ENCODE measurements at places on chromosomes 1 and 21.

GRCh38 chr1:33893147-33893830 is 29.4 kb downstream of the HMGB4 start:
- no peak for DNase-seq

DNA sequence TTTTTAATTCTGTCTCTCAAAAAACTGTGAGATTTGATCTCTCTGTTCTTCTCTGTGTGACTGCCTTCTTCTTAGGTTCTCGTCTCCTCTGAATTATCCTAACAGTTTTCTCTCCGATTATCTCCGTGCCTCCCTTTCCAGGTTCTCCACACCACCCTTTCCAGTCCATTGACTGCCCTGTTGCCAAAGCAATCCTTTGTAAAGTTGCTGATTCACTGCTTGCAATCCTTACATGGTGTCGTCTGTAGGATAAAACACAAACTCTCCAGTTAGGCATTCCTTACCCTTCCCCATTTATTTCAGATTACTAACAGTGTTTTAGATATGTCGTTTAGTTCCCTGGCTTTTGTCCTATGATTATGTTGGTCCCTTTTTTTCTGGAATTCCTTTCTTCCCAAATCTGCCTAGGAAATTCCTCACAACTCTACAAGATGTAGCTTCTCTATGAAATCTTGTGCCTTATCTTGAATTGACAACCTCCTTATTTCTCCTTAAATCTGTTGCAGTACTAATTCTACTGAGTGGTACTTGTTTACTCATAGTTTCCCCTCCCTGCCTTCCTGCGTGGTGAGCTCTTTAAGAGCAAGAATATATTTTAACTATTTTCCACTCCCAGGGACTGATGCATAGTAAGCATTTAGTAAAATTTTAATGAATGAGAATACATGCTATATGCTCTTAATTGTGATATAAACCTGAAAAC is 22.3 kb downstream of the RCOR3 start:
- DNase-seq, result no peak

DNA sequence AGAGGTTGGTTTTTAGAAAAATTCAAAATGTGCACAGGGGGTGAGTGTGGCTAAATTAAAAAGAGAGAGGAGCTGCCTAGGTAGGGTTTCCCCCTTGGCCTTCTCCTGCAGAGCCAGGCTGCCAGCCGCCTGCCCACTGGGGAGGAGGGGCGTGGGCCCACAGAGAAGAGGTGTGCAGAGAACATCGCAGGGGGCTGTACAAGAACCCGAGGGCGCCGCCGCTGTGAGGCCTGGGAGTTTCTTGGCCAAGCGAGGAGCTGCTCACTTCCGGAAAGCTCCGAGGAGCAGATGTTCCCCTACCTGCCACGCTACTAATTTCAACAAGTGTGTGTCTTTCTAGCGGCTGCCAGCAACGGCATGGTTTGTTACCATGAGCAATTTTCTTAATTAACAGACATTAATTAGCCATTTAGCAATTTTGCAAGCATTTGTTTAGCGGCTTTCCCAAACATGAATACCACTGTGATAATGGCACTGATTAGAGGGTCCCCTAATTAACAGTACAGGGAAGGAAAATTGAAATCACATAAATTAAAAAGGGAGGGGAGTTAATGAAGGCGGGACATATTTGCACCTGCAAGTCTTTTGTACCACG is 59.7 kb downstream of the MRPL37 start:
- no peak for DNase-seq

- no peak for DNase-seq
Observed at GRCh38 chr1:112317611-112318062, 78.4 kb upstream of the CTTNBP2NL start.

GRCh38 chr1:88029142-88029541 is 654.9 kb upstream of the PKN2 start:
- peak; percentile 4 for DNase-seq

DNA sequence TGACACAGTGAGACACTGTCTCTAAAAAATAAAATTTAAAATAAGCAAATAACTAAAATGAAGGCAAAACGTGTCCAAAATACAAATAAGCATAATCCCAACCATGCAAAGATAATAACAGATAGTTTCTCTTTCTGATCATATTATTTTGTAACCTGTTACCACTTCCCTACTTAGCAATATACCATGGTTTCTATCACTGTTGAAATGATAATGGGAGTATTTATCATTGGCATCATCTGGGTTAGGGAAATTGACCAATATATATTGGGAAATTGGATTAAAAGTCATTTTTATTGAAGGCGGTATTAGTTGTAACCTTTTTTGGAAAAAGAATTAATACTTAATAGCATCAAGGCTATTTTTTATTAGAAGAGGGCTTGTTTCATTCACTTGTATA is 47.0 kb downstream of the USP25 start:
- DNase-seq, result no peak

DNA sequence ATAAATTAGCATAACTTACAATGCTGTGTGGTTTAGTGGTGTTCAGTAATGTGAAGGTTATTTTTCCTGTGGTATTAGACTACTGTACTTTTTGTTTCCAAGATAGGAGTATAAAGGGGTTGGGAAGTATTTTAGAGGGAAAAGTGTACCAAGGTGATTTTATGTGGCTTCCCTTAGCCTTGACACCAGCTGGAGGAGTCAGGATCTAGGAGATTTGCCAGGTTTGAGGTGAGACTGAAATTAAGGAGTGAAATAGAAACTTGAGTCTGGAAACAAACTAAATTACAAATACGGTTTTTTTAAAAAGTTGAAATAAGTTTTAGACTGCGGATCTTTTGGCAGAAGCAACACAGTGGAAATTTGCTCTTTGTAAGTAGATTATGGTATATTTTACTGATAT is 32.3 kb downstream of the COG2 start:
- DNase-seq, result no peak

DNA sequence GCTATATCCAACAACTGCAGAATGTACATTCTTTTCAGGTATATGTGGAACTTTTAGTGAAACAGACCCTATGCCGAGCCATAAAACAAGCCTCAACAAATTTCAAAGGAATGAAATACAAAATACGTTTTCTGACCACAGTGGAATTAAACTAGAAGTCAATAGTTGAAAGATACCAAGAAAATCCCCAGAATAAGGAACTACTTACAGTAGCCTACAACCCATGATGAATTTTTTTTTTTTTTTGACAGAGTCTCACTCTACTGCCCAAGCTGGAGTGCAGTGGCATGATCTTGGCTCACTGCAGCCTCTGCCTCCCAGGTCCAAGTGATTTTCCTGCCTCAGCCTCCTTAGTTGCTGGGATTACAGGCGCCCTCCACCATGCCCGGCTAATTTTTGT is 83.4 kb downstream of the RUNX3 start:
- DNase-seq, result no peak

DNA sequence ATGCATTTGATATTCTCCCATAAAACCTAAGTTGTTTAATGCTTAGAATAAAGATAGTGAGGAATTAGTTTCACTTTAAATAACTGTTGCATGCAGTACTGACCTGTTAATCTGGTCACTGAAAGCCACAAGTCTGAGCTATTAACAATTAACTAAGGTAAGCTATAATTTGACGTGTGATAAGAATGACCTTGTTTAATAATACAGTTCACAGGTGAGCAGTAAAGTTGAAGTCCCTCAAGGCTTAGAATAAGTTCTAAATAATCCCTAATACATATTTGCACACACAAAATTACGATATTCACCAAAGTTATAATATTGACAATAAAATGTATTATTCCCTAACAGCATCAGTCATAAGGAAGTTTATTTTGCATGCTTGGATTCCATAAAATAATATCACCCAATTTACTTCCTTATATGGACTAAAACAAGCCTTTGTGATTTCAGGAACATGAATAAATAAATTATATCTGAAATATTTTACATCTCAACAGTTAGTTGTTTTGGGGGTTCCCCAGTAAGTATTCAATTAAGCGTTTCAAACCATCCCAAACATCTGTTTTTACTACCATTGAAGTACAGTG is 70.6 kb upstream of the CHRM3 start:
- no peak for DNase-seq

- DNase-seq, result peak; percentile 66
Observed at GRCh38 chr1:169484683-169485430, 887 bp downstream of the SLC19A2 start.

DNA sequence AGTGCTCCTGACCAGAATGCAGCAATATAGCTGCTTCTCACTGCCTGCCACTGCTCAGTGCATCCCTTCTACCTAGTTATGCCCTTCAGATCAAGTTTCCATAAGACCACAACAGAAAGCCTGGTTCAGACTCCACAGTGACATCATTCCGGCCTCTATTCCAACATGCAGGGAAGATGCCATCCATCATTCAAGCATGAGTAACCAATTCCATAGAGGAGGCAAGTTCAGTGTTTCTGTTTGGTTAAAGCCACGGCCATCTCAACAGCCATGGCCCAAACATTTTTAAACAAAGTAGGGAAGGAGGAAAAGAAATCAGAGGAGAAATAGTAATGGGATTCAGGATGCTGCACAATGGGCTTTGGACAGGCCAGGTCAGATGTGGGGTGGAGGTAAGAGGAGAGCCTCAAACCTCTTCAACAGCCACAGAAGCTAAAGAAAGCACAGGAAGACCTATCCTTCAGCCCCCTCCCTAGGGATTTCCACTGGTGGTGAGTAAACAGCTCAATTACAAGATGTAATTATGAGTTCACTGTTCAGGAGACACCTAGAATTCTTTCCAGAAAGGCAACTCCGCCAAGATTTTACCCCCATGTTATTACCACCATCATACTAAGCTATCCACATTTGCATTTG is 484.9 kb downstream of the SETD4 start:
- no peak for DNase-seq

GRCh38 chr1:154745286-154745731 is 124.8 kb downstream of the KCNN3 start:
- peak; percentile 27 for DNase-seq

DNA sequence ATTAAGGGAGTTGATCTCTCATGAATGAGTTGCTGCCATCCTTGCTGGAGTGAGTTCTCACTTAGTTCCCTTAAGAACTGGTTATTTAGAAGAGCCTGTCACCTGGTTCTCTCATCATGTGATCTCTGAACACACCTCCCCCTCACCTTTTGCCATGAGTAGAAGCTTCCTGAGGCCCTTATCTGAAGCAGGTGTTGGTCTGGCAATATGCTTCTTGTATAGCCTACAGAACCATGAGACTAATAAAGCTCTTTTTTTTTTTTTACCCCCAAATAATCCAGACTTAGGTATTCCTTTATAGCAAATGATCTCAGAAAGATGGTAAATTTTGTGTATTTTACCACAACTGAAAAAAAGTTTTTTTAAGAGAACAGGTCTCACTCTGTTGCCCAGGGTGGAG is 158.0 kb downstream of the EIF4G3 start:
- no peak for DNase-seq

GRCh38 chr21:38367646-38368045 is 110.9 kb downstream of the KCNJ15 start:
- DNase-seq, result no peak

GRCh38 chr1:205444931-205445645 is 10.8 kb downstream of the BLACAT1 start:
- no peak for DNase-seq

DNA sequence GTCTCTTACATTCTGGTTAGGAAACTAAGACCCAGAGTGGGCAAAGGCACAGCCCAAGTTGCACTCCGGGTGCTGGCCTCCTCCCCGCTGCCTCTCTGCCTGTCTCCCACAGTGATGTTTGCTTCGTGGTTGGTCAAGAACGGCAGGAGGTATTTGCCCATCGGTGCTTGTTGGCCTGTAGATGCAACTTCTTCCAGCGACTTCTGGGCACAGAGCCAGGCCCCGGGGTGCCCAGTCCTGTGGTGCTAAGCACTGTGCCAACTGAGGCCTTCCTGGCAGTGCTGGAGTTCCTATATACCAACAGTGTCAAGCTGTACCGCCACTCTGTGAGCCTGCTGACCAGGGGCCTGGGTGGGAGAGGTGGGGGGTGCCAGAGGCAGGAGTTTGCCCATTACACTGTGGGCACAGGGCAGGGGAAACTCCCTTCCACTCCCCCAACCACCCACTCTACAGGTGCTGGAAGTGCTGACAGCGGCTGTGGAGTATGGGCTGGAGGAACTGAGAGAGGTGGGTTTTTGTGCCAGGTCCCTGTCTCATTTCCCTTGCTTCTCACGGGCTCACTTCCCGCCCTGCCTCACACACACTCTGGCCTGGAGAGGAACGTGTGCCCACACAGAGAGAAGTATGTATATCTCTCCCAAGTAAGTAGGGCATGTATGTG is 1.9 kb downstream of the BTBD19 start:
- DNase-seq, result no peak

DNA sequence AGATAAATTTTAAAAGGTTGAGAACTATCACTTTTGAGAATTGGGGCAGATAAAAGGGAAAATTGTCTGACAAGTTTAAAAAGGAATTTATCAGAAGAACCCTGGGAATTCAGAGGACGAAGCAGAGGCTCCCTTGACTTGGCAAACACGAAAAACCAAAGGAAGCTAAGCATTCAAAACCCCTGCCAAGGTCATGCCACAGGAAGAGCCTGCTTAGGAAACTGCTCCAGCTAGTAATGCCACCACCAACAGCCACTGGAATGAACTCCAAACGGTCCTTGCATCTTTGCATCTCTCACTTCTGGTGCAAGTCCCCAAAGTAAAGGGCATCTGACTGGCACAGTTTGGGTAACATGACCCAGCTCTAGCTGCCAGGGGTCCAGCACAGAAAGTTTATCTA is 7.2 kb downstream of the GPBP1L1 start:
- DNase-seq, result no peak

- DNase-seq, result no peak
Observed at GRCh38 chr21:29092102-29092959, 18.9 kb upstream of the CCT8 start.

DNA sequence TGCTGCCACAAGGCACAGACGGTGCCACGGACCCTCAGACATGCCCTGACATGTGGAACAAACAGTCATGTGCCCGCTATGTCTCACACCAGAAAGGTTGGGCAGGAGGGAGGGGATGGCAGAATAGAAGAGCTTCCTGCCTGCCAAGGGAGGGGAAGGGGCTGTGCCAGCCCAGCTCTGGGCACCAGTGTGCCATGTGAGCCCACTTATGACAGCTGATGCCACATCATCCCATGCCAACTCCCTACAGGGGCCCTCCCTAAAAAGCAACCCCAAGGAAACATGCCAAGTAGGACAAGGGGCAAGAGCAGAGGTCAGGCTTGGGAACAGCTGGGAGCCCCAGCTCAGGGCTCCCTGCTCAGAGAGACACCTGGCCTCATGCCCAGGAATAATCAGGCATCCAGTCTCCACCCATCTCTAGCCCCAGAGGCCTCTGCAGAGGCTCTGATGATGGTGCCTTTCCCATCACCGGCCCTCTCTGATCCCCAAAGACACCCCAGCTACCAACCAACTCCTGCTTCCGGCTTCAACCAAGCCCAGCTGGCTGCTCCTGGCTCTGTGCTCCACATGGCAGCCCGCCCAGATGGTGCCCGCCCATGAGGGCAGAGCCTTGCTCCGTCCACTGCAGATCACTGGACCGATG is 10.3 kb downstream of the ADGRB2 start:
- DNase-seq, result no peak

DNA sequence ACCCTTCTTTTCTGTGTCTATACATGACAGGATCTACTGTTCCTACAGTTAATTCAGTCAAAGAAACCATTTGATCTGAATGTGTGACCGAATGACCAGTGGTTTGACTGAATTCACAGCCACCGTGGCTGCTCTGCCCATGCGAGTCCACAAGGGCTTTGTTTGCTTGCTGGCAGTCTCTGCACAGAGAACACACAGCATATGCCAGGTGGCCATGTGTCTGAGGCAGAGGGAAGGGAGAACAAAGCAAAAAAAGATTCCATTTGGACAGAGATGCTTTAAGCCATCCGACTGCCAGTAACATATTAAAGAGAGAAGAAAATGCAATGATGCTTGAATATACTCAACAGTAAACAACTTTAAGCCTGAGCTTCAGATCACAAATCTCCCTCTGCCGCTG is 737.8 kb upstream of the CXADR start:
- DNase-seq, result no peak
